ENCODE measurements at places on chromosomes 4 and X. TPM values are rescaled to one million over a fixed set of nuclear protein-coding genes. Genes with fewer than 3 reads are reported as not detected.

Gene ATP8A1
- polyA plus RNA-seq, result 15.6 TPM

Gene BMPR1B
- 4.9 TPM for polyA plus RNA-seq

Gene UGT8
- not detected for polyA plus RNA-seq

Gene CENPVL1
- not detected for polyA plus RNA-seq

DNA sequence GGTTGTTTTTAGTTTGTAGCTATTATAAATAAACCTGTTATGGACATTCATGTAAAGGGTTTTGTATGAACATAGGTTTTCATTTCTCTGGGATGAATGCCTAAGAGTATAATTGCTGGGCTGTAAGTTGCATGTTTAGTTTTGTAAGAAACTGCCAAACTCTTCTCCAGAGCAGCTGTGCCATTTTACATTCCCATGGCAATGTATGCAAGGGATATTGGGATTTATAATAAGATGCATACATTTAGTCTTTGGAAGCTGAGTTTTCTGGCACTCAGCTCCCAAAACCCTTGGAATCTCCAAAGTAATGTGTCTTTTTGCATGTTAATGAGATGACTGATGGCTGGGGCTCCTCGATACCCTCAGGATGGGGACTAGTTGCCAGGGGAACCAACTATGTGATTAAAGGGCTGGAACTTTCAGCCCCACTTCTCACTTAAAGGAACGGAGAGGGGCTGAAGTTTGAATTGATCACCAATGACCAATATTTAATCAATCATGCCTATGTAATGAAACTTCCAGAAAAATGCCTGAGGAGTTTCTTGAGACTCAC, 44.0 kb downstream of the SERTM2 start:
- no peak for DNase-seq

DNA sequence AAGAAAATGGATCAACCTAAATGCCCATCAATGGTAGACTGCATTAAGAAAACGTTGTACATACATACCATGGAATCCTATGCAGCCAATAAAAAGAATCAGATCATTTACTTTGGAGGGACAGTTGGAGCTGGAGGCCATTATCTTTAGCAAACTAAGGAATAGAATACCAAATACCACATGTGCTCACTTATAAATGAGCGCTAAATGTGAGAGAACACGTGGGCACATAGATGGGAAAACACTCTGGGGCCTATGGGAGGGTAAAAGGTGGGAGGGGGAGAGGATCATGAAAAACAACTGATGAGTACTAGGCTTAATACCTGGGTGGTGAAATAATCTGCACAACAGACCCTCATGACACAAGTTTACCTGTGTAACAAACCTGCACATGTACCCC, 1729.9 kb upstream of the PCDH10 start:
- DNase-seq, result no peak

DNA sequence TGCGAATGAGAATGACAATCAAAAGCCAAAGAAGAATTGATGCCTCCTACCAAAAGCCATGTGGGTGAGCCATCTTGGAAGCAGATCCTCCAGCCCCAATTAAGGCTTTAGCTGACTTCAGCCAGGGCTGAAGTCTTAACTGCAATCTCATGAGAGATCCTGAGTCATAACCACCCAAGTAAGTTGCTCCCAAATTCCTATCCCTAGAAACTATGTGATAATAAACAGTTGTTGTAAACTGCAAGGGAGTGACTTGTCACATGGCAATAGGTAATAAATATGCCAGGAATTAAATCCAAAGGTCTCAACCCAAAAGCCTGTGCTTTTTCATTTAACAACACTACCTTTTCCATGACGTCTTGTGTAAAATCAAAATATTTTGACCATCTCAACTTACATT, 154.2 kb upstream of the TBL1X start:
- no peak for DNase-seq

DNA sequence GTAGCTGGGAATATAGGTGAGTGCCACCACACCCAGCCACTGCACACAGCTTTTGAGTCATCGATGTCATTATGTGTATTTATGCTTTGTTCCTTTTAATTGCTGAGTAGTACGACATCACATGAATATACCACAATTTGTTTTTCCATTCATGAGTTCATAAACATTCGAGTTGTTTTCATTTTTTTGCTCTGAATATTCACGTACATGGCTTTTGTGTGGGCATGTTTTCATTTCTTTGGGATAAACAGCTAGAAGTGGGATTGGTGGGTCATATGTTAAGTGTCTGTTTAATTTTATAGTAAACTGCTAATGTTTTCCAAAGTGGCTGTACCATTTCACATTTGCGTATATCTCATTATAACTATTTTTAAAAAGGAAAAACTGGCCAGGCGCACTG, 45.1 kb upstream of the KDR start:
- DNase-seq, result no peak

- DNase-seq, result no peak
These were observed 73.2 kb downstream of the HAUS3 start for GRCh38 chr4:2168469-2169319.

DNA sequence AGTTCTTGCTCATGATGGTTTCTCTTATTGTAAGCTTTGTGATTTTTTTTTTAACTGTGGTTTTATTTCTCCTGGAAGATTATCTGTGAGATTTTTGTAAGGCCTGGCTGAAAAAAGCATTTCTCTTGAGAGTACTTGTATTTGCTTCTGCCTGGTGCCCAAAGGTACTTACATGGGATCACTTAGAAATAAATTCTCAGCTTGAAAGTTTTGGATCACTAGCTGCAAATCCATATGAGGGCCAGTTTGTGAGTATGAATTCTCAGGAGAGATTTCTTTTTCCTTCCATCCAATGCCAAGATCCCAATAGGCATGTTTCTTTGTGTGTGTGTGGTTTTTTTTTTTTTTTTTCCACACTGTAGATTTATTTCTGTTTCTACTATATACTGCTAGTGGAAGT, 1884.7 kb upstream of the PCDH7 start:
- DNase-seq, result no peak

GRCh38 chr4:151013491-151013890, 1.6 kb downstream of the LRBA start:
- DNase-seq, result no peak

DNA sequence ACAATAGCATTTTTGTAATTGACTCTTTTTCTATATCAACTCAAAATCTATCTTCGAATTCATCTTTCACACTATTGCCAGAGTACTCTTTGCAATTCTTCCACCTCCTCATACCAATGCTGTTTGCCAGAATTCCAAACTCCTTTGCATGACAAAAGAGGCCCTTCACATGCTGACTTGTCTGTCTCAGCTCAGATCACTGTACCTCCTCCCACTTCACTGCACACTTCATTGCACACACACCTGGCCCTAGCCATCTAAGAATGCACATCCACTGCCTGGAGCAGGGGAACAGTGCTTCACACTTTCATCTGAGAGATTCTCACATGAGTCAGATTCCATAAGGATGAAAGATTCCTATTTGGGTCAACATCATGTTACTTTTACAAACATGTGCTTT, 56.5 kb downstream of the PRDM5 start:
- no peak for DNase-seq

DNA sequence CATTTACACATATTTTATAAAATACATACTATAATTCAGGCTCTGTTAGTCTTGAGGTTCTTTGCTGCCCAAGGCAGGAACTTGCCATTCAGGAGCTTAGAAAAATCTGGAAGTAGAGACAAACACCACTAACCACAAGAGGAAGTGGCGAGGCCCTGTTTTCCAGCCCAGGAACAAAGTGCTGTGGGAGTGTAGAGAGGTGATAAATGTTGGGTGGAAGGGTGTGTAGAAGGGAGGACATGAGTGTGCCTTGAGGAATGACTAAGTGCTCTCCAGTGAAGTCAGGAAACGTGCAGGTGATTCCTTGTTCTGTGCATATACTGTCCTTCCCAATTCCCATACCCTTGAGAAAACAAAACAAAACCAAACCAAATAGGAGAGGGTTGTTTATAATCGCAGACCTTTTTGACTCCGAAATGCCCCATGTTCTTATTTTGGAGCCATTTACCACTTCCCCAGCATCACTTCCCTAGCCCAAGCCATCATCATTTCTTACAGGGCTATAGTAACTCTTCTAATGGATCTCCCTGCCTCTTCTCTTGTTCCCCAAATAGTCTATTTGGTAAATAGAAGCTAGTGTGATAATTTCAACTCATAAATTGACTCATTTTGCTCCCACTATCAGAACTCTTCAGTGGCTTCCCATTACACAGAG, 83.2 kb downstream of the GPAT3 start:
- DNase-seq, result no peak

DNA sequence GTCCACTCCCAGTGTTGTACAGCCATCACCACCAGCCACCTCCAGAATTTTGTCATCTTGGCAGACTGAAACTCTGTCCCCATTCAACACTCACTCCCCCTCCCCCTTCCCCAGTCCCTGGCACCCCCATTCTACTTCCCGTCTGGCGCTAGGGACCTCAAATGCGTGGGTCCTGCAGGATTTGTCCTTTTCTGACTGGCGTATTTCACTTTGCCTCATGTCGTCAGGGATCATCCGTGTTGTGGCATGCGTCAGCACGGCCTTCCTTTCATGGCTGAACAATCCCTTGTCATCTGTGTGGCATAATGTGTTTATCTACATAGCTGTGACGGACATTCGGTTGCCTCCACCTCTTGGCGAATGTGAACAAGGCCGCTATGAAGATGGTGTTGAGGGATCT, 5.5 kb downstream of the TADA2B start:
- no peak for DNase-seq

GRCh38 chrX:110671068-110671803, 124.4 kb downstream of the CHRDL1 start:
- DNase-seq, result no peak
